ENCODE measurements at places on chromosomes 12 and 14. TPM values are rescaled to one million over a fixed set of nuclear protein-coding genes. Genes with fewer than 3 reads are reported as not detected.
A peak's percentile ranks its signal among the peaks of the same experiment; 100 is the strongest.

DNA sequence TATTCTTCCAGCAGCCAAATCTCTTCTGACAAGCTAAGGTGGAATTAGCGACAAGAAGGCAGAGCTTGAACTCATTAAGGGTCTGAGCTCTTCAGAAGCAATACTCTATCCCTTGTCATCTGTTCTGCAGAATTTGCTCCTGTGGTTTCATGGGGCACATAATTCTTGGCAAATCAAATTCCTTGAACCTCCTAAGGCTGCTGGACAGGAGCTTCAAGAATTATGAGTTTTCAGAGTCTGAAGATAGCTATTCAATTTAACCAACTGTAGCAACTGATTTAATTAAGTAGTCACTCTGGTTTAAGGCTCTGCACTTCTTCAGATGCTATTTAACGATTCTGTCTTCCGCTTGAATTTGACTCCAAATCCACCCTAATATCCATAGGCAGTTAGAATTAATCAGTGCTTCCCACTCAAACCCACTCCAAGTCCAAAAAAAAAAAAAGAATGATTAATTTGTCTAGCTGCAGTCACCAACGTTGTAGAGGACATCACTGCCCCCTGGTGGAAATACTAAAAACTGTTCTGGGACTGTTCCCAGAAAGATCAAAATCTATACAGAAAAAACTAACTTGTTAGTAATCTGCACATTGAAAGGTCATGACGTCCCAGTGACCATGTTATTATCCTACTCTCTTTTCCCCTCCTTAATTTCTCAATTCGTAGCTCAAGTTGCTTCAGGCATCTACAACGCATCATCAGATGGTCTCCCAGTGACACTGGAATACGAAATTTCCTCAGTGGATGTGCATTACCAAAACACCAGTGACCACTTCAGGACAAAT, 169.9 kb downstream of the KIF21A start:
- no peaks in the 10 kb centered on the region for H3K27me3 ChIP-seq
- no peaks in the 10 kb centered on the region for H3K4me1 ChIP-seq
- no peak overlapping the region for H3K27ac ChIP-seq
- H3K4me3 ChIP-seq: no peak overlapping the region

DNA sequence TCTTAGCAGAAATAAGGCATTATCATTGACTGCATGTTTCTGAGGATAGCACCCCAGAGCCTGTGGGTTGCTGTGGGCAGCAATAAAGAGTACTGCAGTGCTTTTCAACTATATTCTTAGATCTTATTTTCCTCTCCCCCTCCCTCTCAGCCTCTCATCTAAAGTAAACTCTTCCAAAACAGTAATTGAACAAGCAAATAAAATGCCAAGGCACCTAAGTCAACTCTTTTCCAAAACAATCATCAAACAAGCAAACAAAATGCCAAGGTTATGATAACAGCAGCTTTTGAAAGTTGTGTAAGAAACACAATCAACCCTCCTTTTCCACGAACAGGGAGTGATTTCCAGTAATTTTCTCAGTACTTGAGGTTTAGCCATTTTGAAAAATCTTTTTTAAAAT, 1542.6 kb downstream of the AACS start:
- peaks cover 3% of the 10 kb centered on the region for H3K27me3 ChIP-seq
- H3K27ac ChIP-seq: no peak overlapping the region
- no peak overlapping the region for H3K4me3 ChIP-seq
- no peak for DNase-seq
- no peaks in the 10 kb centered on the region for H3K4me1 ChIP-seq
- peaks cover 53% of the 10 kb centered on the region for H3K36me3 ChIP-seq

DNA sequence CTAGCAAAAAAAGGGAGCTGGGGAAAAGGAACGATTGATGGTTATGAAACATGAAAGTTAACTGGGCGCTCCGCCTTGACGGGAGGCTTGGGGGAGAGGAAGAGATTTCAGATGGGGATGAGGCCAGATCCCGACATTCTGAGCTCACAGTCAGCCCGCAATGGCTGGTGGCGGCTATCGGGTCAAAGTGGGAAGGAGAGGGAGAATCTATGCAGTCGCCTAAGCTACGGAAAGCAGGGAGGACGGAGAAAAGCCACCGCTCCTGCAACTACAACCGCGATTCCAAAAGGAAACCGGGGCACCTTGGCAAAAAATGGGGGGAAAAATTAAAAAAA, 502 bp downstream of the MPHOSPH9 start:
- peak overlapping the region; percentile 98 for H3K27ac ChIP-seq
- no peaks in the 10 kb centered on the region for H3K27me3 ChIP-seq
- peak overlapping the region; percentile 89 for H3K4me3 ChIP-seq
- H3K36me3 ChIP-seq: peaks cover 3% of the 10 kb centered on the region
- H3K4me1 ChIP-seq: peaks cover 18% of the 10 kb centered on the region
- DNase-seq: no peak

DNA sequence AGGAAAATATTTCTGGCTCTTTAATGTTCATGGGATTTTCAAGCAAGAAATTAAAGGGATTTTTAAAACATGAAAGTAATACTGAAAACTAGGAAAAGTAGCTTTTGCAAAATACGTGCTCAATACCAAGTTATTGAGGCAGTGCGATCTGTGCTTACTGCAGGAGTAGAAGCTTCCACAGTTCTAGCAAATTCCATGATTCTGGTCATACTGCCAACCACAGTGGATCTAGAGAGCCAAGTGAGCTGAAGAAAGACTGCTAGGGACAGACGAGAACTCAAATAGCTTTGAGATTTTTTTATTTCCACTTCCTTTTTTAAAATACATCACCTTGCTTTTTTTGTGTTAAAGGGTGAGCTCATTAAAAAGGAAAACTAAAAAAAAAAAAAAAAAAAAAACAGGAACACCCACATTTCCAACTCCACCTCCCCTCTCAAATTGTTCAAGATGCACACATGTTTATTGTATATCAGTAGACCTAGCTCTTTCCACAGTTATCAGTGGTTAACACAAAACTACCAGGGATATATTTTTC, 26.2 kb downstream of the EGLN3 start:
- peaks cover 30% of the 10 kb centered on the region for H3K4me1 ChIP-seq
- no peak for DNase-seq
- peaks cover 42% of the 10 kb centered on the region for H3K36me3 ChIP-seq
- no peak overlapping the region for H3K4me3 ChIP-seq
- no peak overlapping the region for H3K27ac ChIP-seq
- H3K27me3 ChIP-seq: no peaks in the 10 kb centered on the region

GRCh38 chr12:52255926-52256583, 18.4 kb upstream of the KRT86 start:
- no peak overlapping the region for H3K4me3 ChIP-seq
- H3K4me1 ChIP-seq: peaks cover 16% of the 10 kb centered on the region
- peaks cover 68% of the 10 kb centered on the region for H3K27me3 ChIP-seq
- no peak for DNase-seq
- peaks cover 9% of the 10 kb centered on the region for H3K36me3 ChIP-seq

DNA sequence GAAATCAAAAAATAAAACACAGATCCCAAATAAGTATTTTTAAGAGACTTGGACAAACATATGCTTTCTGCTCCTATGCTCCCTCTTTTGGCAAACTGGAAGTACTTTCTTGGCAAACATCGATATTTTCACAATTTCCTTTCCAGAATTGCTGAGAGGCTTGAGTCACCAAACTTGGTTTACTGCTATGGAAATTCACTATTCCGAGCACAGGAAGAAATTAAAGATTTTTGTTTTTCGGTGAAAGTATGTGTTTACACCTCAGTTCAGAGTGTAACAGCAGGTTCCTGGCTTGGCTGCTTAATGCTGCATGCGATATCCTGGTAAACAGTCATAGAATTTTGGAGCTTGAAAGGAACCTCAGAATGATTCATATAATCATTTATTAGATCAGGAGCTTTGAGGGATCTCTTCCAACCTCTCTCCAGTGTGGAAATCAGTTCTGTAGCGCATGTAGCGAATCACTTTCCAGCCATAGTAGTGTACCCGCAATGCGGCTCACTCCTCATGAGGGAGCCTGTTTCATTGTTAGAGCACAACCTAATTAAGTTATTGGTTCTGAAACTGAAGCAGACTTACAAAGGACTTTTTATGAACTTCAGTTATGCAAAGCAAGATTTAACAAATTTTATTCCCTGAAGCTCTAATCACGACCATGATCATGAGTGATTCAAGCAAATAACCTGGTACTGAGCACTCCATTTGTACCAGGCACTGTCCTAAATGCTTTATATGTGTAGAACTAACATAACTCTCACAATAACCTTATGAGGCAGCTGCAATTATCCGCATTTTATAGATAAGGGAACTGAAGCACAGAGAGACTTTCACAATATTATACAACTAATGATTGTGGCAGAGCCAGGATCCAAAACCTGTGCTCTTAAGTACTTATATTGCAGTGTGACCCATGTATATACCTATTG, 56.4 kb upstream of the ATP2A2 start:
- H3K4me1 ChIP-seq: 0 out of 2 replicates have a peak, but pooled peaks cover 2% of the 10 kb centered on the region
- H3K27ac ChIP-seq: no peak overlapping the region
- H3K27me3 ChIP-seq: no peaks in the 10 kb centered on the region
- no peaks in the 10 kb centered on the region for H3K36me3 ChIP-seq
- no peak for DNase-seq
- H3K4me3 ChIP-seq: no peak overlapping the region

GRCh38 chr12:62977883-62978282, 42.9 kb upstream of the PPM1H start:
- DNase-seq: no peak
- no peaks in the 10 kb centered on the region for H3K36me3 ChIP-seq
- peaks cover 11% of the 10 kb centered on the region for H3K27me3 ChIP-seq
- no peak overlapping the region for H3K27ac ChIP-seq
- no peaks in the 10 kb centered on the region for H3K4me1 ChIP-seq

Gene SRRM4
- total RNA-seq: 0.96 TPM

Gene KRT74
- not detected for total RNA-seq

Gene ACACB
- 20.9 TPM for total RNA-seq

Gene GLIPR1L1
- total RNA-seq: 0.69 TPM

Gene SYNDIG1L
- total RNA-seq: 1.9 TPM

Measured in WTC11 (cell line).